ENCODE measurements at places on chromosomes 4 and X.

DNA sequence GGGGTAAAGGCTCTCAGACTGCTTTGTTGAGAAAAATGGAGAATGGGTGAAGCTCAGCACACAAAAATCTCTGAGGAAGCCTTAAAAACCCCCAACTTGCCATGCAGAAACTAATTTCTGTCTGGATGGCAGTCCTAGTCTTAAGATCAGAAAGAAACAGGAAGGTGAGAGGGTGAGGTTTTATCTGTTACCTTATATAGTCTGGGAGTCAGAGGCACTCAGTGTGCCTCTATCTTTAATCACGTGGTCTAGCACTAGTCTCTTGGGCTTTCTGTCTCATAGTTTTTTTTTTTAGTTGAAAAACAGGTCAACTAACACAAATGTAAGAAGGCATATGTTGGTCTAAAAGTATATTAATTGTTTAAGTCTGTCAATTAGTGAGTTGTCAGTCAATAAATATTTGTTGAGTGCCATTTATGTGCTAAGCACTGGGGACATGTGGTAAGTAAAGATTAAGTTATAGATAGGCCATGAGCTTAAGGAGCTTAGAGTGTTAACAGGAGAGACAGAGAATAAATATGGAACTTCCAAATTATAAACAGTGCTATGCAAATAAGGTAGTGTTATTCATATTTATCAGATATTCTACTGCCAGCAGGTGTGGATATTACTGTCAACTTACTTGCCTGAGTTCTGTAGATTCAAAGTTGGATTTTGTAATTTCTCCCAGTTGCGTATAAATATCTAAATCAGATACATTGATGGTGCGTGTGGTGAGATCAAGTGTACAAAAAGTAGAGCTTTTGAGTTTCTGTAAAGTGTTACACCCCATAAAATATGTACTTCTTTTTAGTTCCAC lies 7.0 kb downstream of the CYBB start:
- no peak for DNase-seq

- no peak for DNase-seq
These were observed 689.8 kb downstream of the KCTD8 start for GRCh38 chr4:43758836-43759235.

- DNase-seq: no peak
These were observed 31.0 kb upstream of the FAT4 start for GRCh38 chr4:125283707-125284279.

- no peak for DNase-seq
These were observed 51.1 kb upstream of the UGT8 start for GRCh38 chr4:114547340-114548134.

DNA sequence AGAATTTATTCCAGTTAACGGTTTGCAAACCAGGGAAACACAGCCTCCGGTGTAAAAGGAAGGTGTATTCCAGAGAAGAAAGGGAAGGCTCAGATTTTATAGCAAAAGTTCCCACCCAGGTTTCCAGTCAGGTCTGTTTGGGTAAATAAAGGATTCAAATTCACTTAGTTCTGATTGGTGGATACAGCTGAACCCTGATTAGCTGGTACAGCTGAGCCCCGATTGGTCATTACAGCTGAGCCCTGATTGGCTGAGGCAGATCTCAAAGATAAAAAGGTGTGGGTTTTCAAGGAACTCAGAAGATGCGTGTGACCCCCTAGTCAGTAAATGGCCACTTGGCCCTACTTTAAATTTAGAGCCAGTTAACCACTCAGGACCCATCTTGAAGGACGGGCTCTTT lies 6.6 kb downstream of the CLRN2 start:
- DNase-seq: no peak

GRCh38 chr4:2484185-2484584 lies 15.3 kb downstream of the RNF4 start:
- no peak for DNase-seq

DNA sequence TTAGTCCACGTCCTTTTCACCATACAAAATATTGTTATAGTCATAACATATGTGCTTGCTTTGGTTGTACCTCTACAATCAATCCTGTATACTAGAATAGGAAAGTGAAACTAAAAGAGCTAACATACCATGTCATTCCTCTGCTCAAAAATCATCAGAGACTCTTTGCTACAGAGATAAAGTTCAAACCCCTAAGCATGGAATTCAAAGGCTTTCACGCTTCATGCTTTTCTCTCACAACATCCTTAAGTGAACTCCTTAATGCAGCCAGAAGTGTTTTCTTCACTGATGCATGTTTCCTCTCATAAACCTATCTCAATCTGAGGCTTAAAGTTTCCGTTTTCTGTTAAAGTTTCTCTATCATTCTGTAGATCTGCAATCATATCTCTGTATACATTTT lies 744.6 kb upstream of the IGFBP7 start:
- DNase-seq: no peak

DNA sequence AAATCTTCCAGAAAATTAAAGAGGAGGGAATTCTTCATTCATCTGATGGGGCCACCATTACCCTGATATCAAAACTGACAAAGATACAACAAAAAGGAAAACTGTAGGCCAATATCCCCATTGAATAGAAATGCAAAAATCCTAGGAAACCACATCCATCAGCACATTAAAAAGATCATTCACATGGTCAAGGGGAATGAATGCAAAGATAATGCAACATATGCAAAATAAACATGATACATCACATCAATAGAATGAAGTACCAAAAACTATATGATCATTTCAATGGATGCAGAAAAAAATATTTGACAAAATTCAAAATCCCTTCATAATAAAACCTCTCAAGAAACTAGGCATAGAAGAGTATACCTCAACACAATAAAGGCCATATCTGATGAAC lies 108.9 kb upstream of the SH3RF1 start:
- no peak for DNase-seq

GRCh38 chr4:108637856-108638255 lies 12.5 kb upstream of the OSTC start:
- no peak for DNase-seq

DNA sequence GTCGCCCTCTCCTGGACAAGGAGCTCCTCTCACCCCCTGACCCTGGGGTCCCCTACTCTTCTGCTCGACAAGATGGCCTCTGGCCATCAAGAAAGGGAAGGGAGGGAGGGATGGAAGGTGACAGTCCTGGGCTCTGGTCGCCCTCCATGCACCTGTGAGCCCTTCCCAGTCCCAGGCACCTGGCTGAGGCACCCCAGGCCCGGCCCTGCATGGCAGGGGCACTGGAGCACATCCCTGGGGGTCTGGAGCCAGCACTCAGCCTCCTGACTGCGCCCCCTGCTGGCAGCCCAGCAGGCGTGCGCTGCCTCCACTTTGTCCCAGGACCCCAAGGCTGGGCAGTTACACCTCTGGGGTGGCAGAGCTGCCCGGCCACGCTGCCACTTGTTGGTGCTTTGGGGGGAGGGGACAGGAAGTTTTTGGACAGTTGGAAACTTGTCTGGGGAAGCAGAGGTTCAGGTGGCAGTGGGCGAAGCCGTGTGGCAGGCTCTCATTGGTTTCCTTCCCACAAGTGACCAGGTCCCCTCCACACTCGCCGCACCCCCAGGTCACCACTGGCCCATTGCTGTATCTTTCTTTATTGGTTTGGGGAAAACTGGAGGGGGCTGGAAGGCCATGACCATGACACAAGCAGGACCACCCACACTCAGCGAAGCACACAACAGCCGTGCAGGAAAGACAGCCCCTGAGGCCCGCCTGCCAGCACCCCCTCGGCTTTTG lies 4.3 kb downstream of the PNCK start:
- no peak for DNase-seq

GRCh38 chrX:109393859-109394258 lies 88.0 kb downstream of the GUCY2F start:
- no peak for DNase-seq

DNA sequence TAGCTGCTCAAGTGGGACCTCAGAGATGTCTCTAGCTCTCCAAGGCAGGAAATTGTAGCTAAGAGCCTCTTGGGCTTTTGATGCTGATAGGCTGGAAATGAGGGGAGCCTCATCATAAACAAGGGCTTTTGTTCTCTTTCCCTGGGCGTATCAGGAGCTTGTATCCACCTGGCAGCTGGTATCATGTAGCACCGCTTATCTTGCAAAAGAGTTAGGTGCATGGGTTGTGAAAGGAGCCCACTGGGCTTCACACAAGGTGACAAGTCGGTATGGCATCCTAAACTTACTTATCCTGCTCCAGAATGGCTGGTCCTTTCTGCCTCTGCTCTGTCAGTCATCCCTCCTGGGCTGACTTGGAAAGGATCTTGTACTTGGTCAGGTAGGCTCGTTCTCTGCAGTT lies 565.8 kb downstream of the GRXCR1 start:
- DNase-seq: no peak

DNA sequence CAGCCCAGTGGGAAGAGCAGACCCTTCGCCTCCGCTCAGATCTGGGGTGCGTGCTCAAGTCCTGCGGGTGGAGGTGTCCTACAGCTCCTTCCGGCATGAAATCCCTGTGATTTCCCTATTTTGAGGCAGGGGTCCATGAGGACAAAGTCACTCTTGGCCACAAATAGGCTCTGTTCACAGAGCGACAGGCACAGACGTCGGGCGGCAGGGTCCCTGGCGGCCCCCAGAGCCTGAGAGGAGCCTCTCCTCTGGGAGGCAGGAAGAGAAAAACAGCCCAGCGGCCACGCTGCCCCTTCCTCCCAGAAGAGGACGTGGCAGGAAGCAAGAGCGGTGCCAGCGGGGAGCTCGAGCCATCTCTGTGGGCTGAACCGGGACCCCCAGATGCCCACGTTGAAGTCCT lies 38.7 kb downstream of the ABLIM2 start:
- DNase-seq: no peak

DNA sequence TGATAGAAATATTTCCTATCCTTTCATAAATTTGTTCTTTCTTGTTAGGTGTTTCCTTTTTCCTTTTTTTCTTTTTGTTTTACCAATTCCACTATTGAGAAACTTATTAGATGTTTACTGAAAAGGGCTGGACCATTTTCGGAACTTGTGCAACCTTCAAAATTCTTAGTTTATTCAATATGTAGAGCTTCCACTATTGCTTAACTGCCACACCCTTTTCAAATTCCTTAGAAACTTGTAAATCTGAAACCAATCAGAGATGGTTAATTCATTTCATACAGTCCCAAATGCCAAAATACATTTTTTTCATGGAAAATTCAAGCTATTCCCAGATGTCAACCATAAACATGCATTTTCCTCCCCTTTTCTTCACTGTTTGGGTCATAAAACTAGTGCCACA lies 66.1 kb upstream of the SLC39A8 start:
- no peak for DNase-seq

GRCh38 chrX:56987741-56988140 lies 7.6 kb downstream of the SPIN3 start:
- DNase-seq: no peak

DNA sequence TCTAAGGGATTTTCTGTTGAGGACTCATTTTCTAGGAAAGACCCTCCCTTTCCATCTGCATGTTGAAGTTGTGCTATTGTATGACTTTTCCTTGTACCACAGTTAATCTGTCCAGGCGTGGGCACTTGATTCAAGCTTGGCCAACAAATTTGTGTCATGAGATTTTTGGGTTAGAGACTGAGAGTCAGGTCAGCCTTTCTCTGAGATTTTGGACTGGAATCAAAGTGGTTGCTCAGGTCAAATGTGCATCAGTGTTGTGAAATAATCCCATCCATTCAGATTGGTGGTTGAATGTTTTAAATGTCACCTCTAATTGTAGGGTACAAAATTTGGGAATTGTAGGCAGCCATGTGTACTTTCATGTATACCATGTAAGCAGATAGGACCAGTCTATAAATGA lies 545.2 kb upstream of the IGFBP7 start:
- DNase-seq: no peak

- DNase-seq: no peak
These were observed 7.2 kb downstream of the SH3BP2 start for GRCh38 chr4:2799971-2800690.

GRCh38 chr4:84325625-84326024 lies 173.5 kb downstream of the NKX6-1 start:
- no peak for DNase-seq

DNA sequence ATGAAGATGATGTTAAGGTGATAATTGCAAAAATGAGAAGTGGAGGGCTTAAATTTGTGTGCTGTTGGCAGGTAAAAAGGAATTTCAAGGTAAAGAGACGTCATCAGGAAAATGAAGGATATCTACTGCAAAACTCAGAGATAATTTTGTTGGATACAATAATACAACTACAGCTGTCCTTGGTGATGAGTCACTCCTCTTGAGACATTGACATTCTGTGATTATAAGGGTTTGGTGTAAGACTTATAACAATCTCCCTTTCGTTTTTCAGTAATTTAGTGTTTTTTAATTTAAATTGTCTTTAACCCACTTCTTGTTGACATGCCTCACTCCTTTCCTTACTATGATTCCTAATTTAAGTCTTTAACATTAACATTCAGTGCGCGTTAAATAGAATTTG lies 1074.1 kb upstream of the SLIT2 start:
- DNase-seq: no peak

DNA sequence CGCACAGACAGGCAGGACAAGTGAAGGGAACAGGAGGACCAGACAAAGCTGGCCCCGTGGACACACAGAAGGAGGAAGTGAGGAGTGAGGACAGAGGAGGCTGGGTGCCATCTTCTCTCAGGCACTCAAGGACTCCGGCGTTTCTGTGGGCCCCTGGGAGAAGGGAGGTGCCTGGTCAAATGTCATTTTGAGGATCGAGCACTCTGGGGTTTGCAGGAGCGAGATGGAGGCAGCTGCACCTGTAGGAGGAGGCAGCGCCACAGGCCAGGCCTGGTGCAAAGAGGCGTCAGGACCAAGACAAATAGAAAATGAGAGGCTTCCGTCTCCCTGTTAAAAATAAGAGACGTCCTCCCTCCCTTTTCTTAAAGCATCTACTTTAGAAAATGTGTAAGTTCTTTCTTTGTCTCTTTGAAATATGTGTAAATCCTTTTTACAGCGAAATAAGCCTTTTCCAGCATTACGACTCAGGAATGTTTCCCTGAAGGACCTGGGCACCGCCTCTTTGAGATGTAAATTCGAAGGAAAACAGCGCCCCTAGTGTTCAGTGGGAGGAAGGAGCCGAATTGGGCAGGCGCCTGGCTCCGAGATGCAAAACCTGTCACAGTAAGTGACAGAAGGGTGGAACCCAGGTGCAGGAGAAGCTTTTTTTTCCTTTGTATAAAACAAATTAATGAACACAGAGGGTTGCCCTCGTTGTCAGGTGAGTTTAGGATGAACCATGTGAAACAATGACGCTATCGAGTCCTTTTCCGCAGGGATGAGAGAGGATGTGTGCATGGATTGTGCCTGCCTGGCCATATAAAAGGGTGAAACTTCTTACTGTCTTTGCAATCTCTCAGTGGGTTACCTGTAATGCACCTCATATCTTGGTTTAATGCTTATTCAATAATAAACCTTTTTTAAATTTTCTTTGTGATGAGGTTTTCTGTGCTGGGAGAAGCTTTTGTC lies 1.4 kb upstream of the C4orf50 start:
- DNase-seq: no peak

DNA sequence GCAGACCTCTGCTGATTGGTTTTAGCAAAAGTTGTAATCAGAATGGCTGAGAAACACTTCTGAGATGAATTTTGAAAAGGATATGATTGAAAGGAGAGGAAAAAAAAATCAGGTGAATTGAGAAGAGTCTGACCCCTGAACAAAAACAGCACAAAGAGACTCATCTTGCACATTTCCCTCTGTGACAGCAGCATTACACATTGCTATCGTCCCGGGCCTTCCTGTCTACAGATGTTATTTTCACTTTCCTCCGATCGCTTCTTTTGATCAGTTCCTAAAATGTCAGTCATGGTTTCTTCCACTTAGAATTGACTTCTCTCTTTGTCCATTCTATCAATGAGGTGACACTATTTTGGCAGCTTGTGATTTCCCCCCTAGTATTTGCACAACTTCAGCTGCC lies 262.6 kb downstream of the GPC3 start:
- DNase-seq: no peak

- no peak for DNase-seq
These were observed 147.9 kb downstream of the HS6ST2 start for GRCh38 chrX:132810488-132810887.

- DNase-seq: no peak
These were observed at the start of gene SLC2A9 for GRCh38 chr4:10020871-10021652. TSS of gene SLC2A9 (minus strand) at chr4:10021497. CDS start at chr4:10021429, 68 bp downstream.

All from NCI-H1436 treated with DMSO at 0.1 percent for 48 hours (cell line).